Activated CD4-positive, alpha-beta T cell treated with anti-CD3 and anti-CD28 coated beads for 24 hours (primary cell): ENCODE measurements at places on chromosomes 4 and X.

DNA sequence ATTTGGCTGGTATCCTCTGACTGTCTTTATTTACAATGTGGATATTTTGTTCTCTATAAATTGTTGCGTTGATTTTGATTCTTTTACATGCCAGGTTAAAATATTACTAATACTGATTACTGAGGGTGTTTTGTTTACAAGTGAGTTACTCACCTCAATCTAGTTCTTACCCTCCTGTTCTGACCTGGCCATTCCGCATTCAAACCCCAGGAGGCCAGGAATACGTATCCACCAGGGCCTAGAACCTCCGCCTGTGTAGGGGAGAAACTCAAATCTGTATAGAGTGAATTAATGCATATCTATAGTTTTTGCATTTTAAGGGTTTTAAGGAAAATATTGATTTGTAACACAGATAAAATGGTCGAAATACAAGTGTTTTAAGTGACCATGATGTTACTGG lies 2.6 kb upstream of the ZFP42 start:
- no peak for DNase-seq

GRCh38 chr4:156901871-156902270 lies 69.7 kb downstream of the PDGFC start:
- no peak for DNase-seq

DNA sequence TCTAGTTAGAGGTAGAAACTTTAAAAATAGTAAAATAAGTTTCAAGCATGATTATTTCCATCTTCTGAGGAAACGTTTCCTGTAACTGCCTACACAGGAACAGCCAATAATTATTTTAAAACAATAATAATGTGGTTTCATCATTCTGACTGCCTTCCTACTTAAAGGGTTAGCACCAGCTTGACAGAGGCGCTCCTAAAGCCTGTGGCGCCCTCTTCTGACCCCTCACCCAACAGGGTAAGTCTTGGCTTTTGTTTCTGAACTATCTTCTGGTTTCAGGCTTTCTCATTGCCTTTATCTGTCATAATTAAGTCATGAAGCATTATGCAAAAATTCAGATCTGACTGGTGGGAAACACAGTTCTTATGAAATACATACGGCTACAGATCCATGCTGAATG lies 96.7 kb downstream of the ITM2A start:
- DNase-seq = peak; percentile 55

DNA sequence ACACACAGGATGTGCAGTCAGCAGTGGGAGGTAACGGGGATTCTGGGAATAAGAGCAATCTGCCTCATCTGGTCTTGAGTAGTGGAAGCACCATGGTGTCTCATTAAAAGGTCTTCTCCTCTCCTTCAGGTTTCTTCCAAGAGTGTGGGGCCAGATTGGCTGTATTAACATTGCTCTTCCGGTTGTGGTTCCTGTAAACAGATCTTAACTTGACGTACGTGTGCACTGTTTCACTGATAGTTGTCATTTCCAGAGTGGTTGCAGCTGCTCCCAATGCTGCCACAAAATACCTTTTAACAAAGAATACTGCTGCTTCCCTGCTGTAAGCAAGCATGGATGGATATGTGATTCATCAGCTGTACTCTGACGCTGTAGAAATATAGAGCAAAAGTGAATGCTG lies 1443.4 kb upstream of the TENM3 start:
- DNase-seq = no peak

- DNase-seq = no peak
These were observed 732 bp downstream of the SULT1E1 start for GRCh38 chr4:69859140-69859685.

GRCh38 chr4:150207871-150208270 lies 129.6 kb downstream of the DCLK2 start:
- no peak for DNase-seq
